Kidney (tissue), 22 donors: ENCODE measurements at places on chromosomes 13 and 19. TPM values are rescaled to one million over a fixed set of nuclear protein-coding genes. Genes with fewer than 3 reads are reported as not detected.

DNA sequence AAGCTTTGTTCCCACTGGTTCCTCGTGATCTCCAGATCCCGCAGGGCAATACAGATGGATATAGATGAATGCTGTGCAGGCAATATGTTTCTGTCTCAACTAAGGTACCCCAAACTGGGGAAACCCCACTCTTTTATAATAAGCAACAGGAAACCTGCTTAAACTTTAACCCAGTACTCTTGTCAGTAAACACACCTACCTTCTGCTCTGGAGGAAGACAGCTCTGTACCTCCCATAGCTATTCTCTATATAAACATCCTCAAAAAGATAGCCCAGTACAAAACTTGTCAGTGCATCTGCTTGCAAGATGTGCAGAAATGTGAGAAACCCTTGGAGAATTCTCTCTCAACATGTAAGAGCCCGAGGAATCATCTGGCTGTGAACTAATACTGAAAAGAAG is 583.6 kb downstream of the OLFM4 start:
- no peaks in the 10 kb centered on the region for H3K27me3 ChIP-seq
- H3K27ac ChIP-seq: no peak overlapping the region
- H3K4me1 ChIP-seq: no peaks in the 10 kb centered on the region
- no peak for DNase-seq

IGFLR1 gene
- total RNA-seq: 22.3 TPM

LGI4 gene
- 7.5 TPM for total RNA-seq

GRCh38 chr19:10878253-10878652 is 6.9 kb downstream of the CARM1 start:
- DNase-seq: no peak
- H3K4me1 ChIP-seq: peaks cover 6% of the 10 kb centered on the region
- no peak overlapping the region for H3K27ac ChIP-seq
- no peaks in the 10 kb centered on the region for H3K36me3 ChIP-seq
- no peak overlapping the region for H3K4me3 ChIP-seq

- H3K4me1 ChIP-seq: no peaks in the 10 kb centered on the region
- DNase-seq: no peak
- peak overlapping the region; percentile 43 for H3K4me3 ChIP-seq
- peak overlapping the region; percentile 85 for H3K27ac ChIP-seq
- H3K36me3 ChIP-seq: peaks cover 3% of the 10 kb centered on the region
- H3K27me3 ChIP-seq: no peaks in the 10 kb centered on the region
Observed at GRCh38 chr19:41427647-41428480, 690 bp upstream of the B3GNT8 start.

DNA sequence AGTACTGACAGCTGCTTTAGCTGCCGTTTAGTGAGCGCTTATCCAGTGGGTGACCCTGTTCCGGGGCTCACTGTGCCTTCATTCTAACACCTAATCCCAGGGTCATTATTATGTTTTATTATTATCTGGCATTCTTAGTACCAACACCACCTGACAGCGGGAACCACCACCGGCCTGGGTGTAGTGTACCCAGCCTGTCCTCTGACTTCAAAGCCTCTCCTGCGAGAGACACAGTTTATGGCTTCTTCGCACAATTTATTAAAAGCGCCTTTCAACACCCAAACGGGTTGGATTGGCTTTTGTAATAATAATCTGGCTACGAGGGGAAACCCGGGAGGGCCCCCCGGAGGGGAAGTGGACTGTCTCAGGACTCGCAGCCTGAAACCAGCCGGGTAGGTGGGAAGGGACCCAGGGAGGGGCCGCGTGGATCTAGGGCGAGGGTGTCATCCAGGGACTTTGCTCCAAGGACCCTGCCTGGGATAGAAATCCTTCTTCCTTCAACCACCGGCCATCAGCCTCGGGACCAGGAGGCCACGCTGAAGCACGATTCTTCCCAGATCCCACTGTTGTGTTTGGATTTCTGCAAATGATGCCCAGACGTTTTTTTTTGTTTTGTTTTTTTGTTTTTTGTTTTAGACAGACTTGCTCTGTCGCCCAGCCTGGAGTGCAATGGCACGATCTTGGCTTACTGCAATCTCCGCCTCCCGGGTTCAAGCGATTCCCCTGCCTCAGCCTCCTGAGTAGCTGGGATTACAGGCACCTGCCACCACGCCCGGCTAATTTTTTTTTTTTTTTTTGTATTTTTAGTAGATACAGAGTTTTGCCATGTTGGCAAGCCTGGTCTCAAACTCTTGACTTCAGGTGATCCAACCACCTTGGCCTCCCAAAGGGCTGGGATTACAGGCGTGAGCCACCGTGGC is 1.6 kb upstream of the ZBTB7A start:
- H3K27ac ChIP-seq: peak overlapping the region; percentile 87
- H3K4me3 ChIP-seq: no peak overlapping the region
- no peaks in the 10 kb centered on the region for H3K36me3 ChIP-seq
- DNase-seq: no peak
- no peaks in the 10 kb centered on the region for H3K4me1 ChIP-seq

GRCh38 chr13:91652404-91653301 is 254.2 kb downstream of the GPC5 start:
- H3K4me1 ChIP-seq: no peaks in the 10 kb centered on the region
- no peaks in the 10 kb centered on the region for H3K36me3 ChIP-seq
- no peak for DNase-seq
- H3K27me3 ChIP-seq: no peaks in the 10 kb centered on the region
- no peak overlapping the region for H3K4me3 ChIP-seq
- H3K27ac ChIP-seq: no peak overlapping the region

- H3K36me3 ChIP-seq: peaks cover 16% of the 10 kb centered on the region
- H3K4me1 ChIP-seq: no peaks in the 10 kb centered on the region
- H3K27ac ChIP-seq: no peak overlapping the region
- H3K4me3 ChIP-seq: no peak overlapping the region
- H3K27me3 ChIP-seq: no peaks in the 10 kb centered on the region
- DNase-seq: no peak
Observed at GRCh38 chr13:98346904-98347636, 170.0 kb upstream of the RNF113B start.

DNA sequence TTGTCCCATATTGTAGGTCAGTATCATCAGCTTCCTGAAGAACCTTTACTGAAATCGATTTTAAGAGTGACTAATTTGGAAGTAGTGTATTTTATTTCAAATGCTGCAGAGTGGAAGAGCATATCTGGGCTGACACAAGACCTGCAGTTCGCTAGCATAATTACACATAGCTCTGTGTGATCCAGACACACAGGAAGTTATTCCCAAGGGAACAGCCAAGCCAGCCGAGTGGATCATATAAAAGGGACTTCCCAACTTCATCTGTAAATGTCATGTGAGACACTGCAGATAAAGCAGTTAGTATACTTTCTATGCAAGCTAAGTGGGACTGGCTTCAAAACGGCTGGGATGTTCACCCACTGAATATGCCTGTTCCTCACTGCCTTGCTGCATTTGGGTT is 760.4 kb downstream of the SLITRK1 start:
- no peaks in the 10 kb centered on the region for H3K36me3 ChIP-seq
- H3K27ac ChIP-seq: no peak overlapping the region
- no peak for DNase-seq
- H3K27me3 ChIP-seq: no peaks in the 10 kb centered on the region
